Body of pancreas (tissue), 4 donors: ENCODE measurements at places on chromosomes 5 and 9. TPM values are rescaled to one million over a fixed set of nuclear protein-coding genes. Genes with fewer than 3 reads are reported as not detected.

FOXD4L6 gene
- total RNA-seq = not detected

LHFPL2 gene
- 18.7 TPM for total RNA-seq

TMEM215 gene
- not detected for total RNA-seq

LCN6 gene
- total RNA-seq = not detected

SV2C gene
- total RNA-seq = not detected

GRCh38 chr5:131495536-131496399 lies 139.3 kb downstream of the RAPGEF6 start:
- H3K27me3 ChIP-seq = no peaks in the 10 kb centered on the region
- H3K27ac ChIP-seq = no peak overlapping the region
- peaks cover 8% of the 10 kb centered on the region for H3K4me1 ChIP-seq
- no peak overlapping the region for H3K4me3 ChIP-seq

DNA sequence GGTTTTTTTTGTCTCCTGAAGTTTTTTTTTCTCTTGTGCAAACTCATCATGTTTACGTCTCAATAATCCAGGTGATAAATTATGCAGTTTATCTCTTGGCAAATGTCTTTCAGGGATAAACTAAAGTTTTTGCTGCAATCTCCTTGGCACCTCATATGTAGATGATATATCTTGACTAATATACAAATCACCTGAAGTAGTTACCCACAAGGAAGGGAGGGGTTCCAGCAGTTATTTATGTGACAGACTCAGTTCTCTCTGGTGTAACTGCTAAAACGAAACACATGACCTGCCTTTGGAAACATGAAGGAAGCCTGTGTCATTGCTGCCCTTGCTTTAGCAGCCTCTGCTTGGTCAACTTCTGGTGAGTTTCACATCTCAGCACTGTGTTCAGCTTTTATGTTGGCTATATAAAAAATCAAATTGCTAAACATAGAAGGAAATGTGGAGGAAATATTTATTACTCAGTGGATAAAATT lies 39.3 kb upstream of the KIAA1958 start:
- H3K4me1 ChIP-seq = peaks cover 11% of the 10 kb centered on the region
- H3K4me3 ChIP-seq = no peak overlapping the region
- H3K27me3 ChIP-seq = no peaks in the 10 kb centered on the region
- DNase-seq = no peak

DNA sequence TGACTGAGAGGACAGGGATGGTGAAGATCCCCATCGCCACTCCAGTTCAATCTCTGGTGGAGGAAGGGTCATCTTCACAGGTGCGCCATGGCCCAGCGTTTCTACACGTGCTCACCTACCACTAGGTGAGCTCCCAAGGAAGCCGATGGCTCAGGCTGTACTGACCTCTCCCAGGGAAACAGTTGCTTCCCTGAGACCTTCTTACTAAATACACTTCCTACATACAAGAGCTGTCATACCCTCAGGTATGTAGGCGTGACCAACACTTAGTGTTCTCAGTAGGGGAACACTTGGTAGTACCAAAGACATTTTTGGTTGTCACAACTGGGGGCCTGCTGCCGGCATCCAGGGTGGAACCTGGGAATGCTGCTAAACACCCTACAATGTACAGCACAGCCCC lies 75.2 kb downstream of the TENT4A start:
- H3K27me3 ChIP-seq = no peaks in the 10 kb centered on the region
- H3K36me3 ChIP-seq = no peaks in the 10 kb centered on the region
- no peak overlapping the region for H3K27ac ChIP-seq
- no peak for DNase-seq

DNA sequence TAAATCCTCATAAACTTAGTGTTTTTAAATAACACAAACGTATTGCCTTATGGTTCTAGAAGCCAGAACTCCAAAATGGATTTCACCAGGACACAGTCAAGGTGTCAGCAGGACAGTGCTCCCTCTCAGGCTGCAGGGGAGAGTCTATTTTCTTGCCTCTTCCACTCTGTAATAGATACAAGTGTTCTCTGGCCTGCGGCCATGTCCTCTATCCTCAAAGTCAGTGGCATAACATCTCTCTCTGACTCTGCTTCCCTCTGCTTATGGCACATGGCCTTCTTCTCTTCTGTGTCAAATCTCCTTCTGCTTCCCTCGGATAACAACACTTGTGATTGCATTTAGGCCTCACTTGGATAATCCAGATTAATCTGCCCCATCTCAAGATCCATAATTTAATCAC lies 129.4 kb upstream of the OR13F1 start:
- H3K36me3 ChIP-seq = no peaks in the 10 kb centered on the region
- H3K4me1 ChIP-seq = no peaks in the 10 kb centered on the region
- DNase-seq = no peak
- H3K27me3 ChIP-seq = no peaks in the 10 kb centered on the region

DNA sequence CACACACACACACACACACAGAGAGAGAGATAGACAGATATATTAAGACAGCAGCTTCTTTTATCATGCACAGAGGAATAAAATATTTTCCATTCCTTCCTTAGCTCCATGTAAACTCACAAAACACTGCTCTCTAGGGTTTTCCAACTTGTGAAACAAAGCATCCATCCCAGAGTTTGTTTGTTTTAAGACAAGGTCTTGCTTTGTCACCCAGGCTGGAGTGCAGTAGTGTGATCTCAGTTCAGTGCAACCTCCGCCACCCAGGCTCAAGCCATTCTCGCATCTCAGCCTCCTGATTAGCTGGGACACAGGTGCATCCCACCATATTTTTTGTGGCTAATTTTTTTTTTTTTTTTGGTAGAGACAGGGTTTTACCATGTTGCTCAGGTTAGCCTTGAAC lies 298.7 kb downstream of the FBXL17 start:
- no peaks in the 10 kb centered on the region for H3K27me3 ChIP-seq
- peaks cover 18% of the 10 kb centered on the region for H3K4me1 ChIP-seq
- H3K4me3 ChIP-seq = no peak overlapping the region
- no peaks in the 10 kb centered on the region for H3K36me3 ChIP-seq
- no peak overlapping the region for H3K27ac ChIP-seq

DNA sequence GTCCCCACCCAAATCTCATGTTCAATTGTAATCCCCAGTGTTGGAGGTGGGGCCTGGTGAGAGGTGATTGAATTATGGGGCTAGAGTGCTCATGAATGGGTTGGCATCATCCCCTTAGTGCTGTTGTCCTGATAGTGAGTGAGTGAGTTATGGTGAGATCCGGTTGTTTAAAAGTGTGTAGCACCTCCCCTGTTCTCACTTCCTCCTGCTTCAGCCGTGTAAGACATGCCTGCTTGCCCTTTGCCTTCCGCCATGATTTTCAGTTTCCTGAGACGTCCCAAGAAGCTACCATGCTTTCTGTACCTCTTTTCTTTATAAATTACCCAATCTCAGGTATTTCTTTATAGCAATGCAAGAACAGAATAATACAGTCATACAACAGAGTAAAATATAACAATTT lies 742 bp upstream of the LECT2 start:
- H3K4me1 ChIP-seq = no peaks in the 10 kb centered on the region
- H3K27ac ChIP-seq = no peak overlapping the region
- no peaks in the 10 kb centered on the region for H3K36me3 ChIP-seq

DNA sequence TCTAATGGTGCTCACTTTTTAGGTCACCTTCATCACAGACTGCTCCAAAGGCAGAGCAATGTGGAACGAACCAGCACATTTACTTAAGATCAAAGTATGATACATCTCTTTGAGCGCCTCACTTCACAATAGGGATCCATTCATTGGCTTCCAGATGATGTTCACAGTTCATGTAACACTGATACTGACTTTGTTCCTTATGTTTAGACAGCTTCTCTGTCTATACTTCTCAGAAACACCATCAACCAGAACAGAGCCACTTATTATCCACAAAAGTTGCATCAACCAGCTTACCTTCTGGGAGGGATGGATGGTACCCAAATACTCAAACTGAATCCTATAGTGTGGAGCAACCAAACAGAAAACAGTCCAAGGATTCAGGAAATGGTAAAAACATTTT lies 4.6 kb downstream of the PTAR1 start:
- no peaks in the 10 kb centered on the region for H3K36me3 ChIP-seq
- no peaks in the 10 kb centered on the region for H3K27me3 ChIP-seq
- H3K4me1 ChIP-seq = peaks cover 44% of the 10 kb centered on the region
- H3K4me3 ChIP-seq = no peak overlapping the region
- no peak overlapping the region for H3K27ac ChIP-seq
- DNase-seq = no peak

GRCh38 chr9:134182554-134183085 lies 18.3 kb upstream of the RNU6ATAC start:
- no peak for DNase-seq
- no peaks in the 10 kb centered on the region for H3K27me3 ChIP-seq
- no peaks in the 10 kb centered on the region for H3K36me3 ChIP-seq
- H3K27ac ChIP-seq = no peak overlapping the region
- no peaks in the 10 kb centered on the region for H3K4me1 ChIP-seq

GRCh38 chr9:26292943-26293342 lies 599.7 kb downstream of the CAAP1 start:
- no peaks in the 10 kb centered on the region for H3K27me3 ChIP-seq
- H3K4me3 ChIP-seq = no peak overlapping the region
- DNase-seq = no peak
- H3K36me3 ChIP-seq = no peaks in the 10 kb centered on the region
- H3K4me1 ChIP-seq = no peaks in the 10 kb centered on the region

DNA sequence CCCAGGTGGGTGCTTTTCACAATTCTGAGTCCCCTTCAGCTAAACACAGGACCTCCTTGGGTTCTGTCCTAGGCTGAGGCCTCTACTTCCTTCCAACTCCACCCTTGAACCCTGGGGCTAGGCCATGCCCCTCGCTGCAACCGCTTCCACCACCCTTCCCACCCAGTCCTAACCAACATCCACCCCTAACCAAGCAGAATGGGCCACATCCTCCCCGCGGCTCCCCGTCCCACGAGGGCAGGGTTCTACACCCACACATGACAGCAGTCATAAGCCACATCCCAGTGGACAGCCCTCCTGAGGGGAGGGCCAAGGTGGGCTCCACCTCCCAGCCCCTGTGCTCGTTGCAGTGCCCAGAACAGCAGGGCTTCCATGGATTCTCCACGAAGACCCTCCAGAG lies 65.8 kb downstream of the SHB start:
- no peak for DNase-seq
- H3K4me1 ChIP-seq = peaks cover 18% of the 10 kb centered on the region
- H3K27me3 ChIP-seq = no peaks in the 10 kb centered on the region
- H3K4me3 ChIP-seq = no peak overlapping the region
- H3K27ac ChIP-seq = no peak overlapping the region

DNA sequence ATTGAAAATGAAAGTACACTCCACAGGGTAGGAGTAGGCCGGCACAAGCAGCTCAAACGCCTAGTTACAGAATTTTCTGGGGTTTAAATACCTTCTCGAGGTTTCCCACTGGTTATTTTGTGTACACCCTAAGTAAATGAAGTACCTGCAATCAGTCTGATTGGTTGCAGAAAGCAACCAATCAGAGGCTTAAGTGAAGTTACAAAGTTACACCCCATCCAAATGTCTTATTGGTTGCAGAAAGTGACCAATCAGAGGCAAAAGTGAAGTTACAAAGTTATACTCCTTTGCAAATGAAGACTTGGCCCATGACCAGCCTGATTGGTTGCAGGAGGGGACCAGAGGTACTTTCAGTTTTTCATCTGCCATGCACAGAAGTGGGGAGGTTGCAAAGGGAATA lies 33.2 kb upstream of the ERAP2 start:
- H3K27ac ChIP-seq = no peak overlapping the region
- H3K4me3 ChIP-seq = no peak overlapping the region
- no peaks in the 10 kb centered on the region for H3K36me3 ChIP-seq
- no peaks in the 10 kb centered on the region for H3K27me3 ChIP-seq
- no peaks in the 10 kb centered on the region for H3K4me1 ChIP-seq

DNA sequence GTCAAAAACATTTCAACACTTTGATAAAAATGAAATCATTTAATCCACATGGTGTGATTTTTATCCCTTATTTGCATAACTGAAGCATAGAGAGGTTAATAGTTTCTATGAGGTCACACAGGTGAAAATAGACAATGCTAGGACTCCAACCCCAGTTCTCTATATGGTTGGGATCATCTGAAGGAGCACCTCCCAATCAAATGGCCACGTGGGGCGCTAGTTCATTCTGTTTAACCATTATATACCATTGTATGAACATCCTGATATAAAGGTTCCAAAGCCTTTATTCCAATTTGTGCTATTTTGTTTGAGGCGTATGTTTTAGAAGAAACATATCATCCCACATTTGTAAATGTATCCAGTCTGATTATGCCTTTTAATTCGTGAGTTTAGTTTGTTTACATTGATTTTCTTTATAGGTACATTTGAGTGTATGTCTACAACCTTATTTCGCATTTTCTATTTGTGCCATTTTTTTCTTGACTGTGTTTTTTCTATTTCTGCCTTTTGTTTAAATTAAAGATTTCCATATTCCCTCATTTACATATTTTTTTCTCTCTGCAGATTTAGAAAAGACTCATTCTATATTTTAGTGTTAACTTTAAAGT lies 1092.0 kb downstream of the MAT2B start:
- H3K36me3 ChIP-seq = no peaks in the 10 kb centered on the region
- H3K4me3 ChIP-seq = no peak overlapping the region
- no peaks in the 10 kb centered on the region for H3K4me1 ChIP-seq
- H3K27ac ChIP-seq = no peak overlapping the region

- H3K36me3 ChIP-seq = no peaks in the 10 kb centered on the region
- no peak overlapping the region for H3K4me3 ChIP-seq
- H3K27me3 ChIP-seq = no peaks in the 10 kb centered on the region
Observed at GRCh38 chr5:115461093-115461492, 83.5 kb downstream of the FEM1C start.

DNA sequence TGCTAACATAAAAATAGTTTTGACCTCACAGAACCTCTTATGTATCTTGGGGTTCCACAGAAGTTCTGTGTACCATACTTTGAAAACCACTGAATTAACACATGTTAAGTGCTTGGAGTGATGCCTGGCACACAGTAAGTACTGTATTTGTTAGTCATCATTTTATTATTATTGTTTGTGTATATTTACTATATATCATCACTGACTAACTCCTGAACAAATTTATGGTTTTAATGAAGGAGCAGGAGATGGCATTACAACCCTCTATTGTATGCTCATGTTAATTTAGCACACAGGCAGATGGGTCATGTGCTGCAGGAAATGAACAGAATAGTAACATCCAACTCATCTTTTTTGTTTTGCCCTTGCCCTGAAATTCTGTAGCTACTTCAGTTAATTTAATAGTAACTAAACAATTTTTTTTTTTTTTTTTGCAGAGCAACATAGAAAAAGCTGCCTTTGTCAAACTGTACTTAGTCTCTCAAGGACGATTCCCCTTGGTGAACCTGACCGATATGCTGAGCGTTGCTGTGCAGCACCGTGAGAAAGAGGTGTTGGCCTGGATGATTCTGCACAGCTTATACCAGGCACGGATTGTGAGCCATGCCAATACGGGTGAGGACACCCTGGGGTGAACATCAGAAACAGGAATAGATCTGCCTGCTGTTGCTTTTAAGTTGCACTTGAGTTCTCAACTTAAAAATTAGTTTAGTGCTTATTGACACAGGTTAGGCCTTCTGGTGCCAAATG lies 45.4 kb downstream of the HACD4 start:
- H3K36me3 ChIP-seq = no peaks in the 10 kb centered on the region
- no peak for DNase-seq
- H3K4me3 ChIP-seq = no peak overlapping the region
- H3K27me3 ChIP-seq = no peaks in the 10 kb centered on the region

GRCh38 chr9:114395768-114396167 lies 8.0 kb upstream of the AKNA start:
- H3K27ac ChIP-seq = no peak overlapping the region
- H3K4me1 ChIP-seq = peaks cover 39% of the 10 kb centered on the region
- H3K27me3 ChIP-seq = no peaks in the 10 kb centered on the region
- no peaks in the 10 kb centered on the region for H3K36me3 ChIP-seq

- no peaks in the 10 kb centered on the region for H3K36me3 ChIP-seq
- no peak overlapping the region for H3K27ac ChIP-seq
- no peak for DNase-seq
- peaks cover 10% of the 10 kb centered on the region for H3K4me1 ChIP-seq
- no peak overlapping the region for H3K4me3 ChIP-seq
Observed at GRCh38 chr5:127871503-127872153, 168.4 kb downstream of the CCDC192 start.
